ENCODE measurements at places on chromosomes 2 and 18.

- DNase-seq, result no peak
Measured at GRCh38 chr18:21747764-21748693, 7.4 kb downstream of the MIB1 start.

DNA sequence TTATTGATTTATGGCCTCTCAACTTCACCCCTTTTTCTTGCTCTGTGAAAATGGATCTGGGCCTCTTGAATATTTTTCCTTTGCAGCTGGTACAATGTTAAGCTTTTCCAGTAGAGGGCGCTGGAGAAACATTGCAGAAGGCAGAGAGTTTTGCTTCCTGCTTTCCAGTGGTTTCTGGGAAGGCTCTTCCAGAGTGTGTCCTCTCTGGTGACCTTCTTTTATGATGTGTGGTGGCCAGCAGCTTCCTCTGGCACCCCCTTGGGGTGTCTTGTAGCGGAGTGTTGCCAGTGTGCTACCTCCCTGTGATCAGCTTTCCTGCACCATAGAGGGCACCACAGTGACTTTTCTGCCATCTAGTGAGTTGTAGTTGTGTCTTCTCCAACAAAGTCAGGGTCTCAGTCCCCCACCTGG lies 25.4 kb upstream of the MGAT5 start:
- DNase-seq, result no peak

DNA sequence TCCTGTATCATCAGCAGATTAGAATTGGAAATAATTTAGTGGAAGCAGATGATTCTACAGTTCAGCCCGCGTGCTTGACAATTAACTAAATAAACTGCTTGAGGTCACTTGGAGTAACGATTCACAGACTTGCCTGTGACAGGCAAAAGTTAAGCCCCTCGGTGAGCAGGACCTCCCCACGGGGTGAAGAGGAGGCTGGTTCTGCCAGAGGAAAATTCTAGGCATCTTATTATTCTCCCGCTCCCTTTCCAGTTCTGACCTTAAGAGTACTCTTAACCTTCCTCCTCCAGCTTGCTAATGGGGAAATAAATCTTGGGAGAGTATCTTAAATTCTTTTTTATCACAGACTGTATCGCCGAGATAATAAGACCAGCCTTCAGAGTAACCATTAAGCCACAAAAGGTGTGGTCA lies 169.7 kb upstream of the SMAD2 start:
- no peak for DNase-seq

DNA sequence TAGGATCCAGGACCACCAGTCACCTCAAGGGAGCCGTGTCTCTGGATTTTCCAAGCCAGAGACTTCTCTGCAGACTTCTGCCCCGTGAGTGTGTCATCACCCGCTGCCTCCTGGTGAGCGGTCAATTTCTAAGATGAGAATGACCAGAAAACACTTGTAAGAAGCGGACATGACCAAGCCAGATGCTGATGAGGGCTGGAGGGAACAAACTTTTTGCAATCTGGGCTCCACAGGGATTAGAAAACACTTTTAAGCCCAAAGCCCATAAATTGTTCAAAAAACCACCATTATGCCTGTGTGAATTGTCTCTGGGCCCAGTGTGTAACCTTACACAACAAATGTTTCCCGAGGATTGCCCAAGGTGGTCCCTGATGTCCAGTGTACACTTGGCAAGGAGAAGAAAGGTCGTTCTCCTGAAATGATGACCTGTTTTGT lies 5.3 kb upstream of the NPPC start:
- no peak for DNase-seq

- DNase-seq, result no peak
Measured at GRCh38 chr2:96082211-96083063, 33.9 kb downstream of the ADRA2B start.

Data from stimulated activated CD4-positive, alpha-beta T cell treated with anti-CD3 and anti-CD28 coated beads, Interleukin-15, amount 100 ng/mL, for 1 hour (primary cell).